CD4-positive, alpha-beta T cell (primary cell): ENCODE measurements at places on chromosomes 5 and 9. TPM values are rescaled to one million over a fixed set of nuclear protein-coding genes. Genes with fewer than 3 reads are reported as not detected.

DNA sequence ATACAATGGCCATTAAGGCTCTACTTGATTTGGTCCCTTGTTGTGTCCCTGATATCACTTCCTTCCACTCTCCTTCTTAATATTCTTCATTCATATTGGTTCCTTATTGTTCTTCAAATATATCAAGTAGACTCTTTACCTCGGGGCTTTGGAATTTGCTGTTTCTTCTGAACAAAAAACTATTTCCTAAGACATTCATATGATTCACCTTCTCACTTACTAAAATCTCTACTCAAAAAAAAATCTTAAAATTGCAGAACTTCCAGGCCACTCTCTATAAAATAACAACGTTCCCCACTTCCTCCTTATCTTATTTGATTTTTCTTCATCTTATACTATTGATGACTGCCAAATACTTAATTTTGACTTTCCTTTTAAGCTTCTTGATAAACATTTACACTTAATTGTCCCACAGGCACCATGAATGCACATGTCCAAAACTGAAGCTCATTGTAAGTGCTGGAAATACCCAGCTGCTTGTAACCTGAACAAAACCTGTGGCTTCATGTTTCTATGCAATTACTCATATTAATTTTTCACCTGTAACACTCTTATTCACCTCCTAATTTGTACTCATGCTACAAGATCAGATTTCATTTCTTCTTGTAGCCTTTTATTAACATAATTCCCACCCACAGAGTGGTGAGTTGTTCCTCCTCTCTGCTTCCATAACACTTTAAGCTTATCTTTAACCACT is 58.4 kb upstream of the NUDT12 start:
- no peaks in the 10 kb centered on the region for H3K36me3 ChIP-seq
- no peak for DNase-seq
- no peak overlapping the region for H3K27ac ChIP-seq
- H3K4me3 ChIP-seq, result no peak overlapping the region
- no peaks in the 10 kb centered on the region for H3K4me1 ChIP-seq

SLC28A3 gene
- not detected for total RNA-seq

- no peak overlapping the region for H3K4me3 ChIP-seq
- peaks cover 16% of the 10 kb centered on the region for H3K36me3 ChIP-seq
- DNase-seq, result no peak
- H3K4me1 ChIP-seq, result no peaks in the 10 kb centered on the region
Observed at GRCh38 chr5:159286420-159287035, 23.4 kb downstream of the UBLCP1 start.

- DNase-seq, result no peak
- no peaks in the 10 kb centered on the region for H3K4me1 ChIP-seq
- H3K4me3 ChIP-seq, result no peak overlapping the region
- no peaks in the 10 kb centered on the region for H3K27me3 ChIP-seq
- H3K27ac ChIP-seq, result no peak overlapping the region
- H3K36me3 ChIP-seq, result peaks cover 4% of the 10 kb centered on the region
Observed at GRCh38 chr5:34053133-34053532, 10.1 kb upstream of the C1QTNF3 start.

DNA sequence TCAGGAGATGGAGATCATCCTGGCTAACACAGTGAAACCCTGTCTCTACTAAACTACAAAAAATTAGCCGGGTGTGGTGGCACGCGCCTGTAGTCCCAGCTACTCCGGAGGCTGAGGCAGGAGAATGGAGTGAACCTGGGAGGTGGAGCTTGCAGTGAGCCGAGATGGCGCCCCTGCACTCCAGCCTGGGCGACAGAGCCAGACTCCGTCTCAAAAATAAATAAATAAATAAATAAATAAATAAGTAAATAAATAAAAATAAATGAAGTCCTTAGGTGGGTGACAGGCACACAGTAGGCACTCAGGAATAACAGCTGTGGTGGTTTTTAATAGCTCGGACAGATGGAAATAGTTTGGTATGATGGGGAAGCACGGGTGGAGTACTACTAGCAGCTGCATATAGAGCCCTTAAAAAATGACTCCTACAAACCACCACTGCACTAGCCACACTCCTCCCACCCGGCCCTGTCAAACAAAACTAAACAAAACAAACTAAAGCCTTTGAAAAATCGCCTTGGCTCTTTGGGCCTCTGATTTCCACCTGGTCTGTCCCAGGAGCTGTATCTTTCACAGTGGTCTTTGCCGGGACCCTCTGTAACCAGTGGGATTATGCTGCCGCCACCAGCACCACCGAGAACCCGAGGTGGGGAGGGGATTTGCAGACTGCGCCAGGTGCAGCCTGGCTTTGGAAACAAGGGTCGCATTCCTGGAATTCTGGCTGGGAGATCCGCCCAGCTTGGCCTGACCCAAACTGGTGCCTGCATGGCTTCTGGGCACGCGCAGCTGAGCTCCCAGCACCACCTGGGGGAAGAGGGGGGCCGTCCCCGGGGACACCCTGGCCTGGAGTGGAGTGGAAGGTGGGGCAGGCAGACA is 5.1 kb upstream of the WDR5 start:
- H3K4me3 ChIP-seq, result no peak overlapping the region
- no peak overlapping the region for H3K27ac ChIP-seq
- no peak for DNase-seq
- H3K36me3 ChIP-seq, result no peaks in the 10 kb centered on the region
